Kidney capillary endothelial cell (primary cell): ENCODE measurements at places on chromosomes 4 and X.

GRCh38 chrX:154443479-154443910 is 446 bp upstream of the FAM50A start:
- no peak for DNase-seq

- no peak for DNase-seq
Observed at GRCh38 chr4:144582975-144583374, 63.0 kb upstream of the HHIP start.

DNA sequence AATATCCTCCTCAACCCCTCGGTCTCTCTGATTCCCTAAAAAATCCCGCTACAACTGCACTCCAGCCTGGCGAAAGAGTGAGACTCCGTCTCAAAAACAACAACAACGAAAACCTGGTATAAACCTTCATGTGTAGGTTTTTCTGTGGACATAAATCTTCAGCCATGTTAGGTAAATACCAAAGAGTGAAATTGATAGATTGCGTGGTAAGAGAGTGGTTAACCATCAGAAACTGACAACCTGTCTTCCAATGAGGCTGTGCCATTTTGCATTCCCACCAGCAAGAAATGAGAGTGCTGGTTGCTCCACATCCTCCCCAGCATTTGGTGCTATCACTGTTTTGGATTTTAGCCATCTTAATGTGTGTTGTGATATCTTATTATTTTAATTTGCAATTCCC is 10.9 kb downstream of the TBC1D19 start:
- no peak for DNase-seq

DNA sequence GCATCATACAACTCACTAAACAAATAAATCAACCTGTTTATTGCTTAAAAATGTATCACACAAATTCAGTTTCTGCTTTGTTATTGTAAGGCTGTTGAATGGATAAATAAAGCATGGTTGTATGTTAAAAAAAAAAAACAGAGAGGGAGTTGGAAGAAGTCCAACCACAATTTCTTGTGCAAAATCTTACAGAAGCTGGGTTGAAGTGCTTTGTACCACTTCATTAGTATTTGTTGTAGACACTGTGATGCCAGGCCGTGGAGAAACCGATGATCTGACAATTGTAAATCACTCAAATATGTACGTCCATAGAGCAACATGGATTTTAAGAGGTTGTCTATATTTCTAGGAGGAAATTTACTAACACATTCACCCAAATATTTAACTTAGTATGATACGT is 132.6 kb upstream of the MXRA5 start:
- DNase-seq = no peak

DNA sequence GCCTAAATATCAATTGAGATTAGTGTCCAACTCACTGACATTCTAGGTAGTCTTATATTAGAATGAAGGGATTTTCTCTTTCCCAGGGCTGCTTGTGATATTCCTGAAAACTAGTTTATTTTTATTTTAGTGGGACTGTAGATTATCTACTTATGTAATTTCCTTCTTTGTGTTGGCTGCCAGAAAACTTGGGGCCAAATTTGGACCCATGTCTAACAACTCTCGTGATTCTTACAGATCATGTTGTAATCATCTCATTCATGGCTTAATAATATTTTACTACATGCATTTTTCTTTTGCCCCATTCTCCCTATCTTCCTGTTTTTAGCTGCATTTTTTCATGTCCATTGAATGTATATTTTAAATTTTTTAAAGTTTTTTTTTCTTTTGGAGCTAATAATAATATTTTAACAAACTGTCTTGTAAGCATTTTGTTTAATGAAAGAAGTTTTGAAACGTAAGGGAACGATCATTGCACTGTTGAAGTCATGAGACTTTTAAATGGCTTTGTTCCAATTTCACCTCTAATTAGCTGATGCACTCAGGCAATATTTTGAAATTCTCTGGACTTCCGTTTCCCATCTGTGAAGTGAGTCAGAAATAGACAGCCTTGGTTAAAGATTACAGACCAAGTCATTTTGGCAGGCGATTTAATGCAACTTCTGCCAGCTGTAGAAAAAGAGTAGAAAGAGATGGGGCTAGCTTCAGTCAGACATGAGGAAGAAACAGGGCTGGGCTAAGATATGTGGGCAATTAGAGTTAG is 14.3 kb upstream of the TDO2 start:
- no peak for DNase-seq
